ENCODE measurements at places on chromosomes 12 and 14.

GRCh38 chr12:47165934-47166333, 86.2 kb upstream of the AMIGO2 start:
- no peak for DNase-seq

- no peak for DNase-seq
Observed at GRCh38 chr12:6241495-6241894, 41.3 kb downstream of the CD9 start.

- no peak for DNase-seq
Observed at GRCh38 chr12:45338272-45338671, 122.4 kb downstream of the ANO6 start.

GRCh38 chr14:99758872-99759545, 34.2 kb upstream of the EML1 start:
- DNase-seq, result no peak

- no peak for DNase-seq
Observed at GRCh38 chr12:11774821-11775220, 125.3 kb downstream of the ETV6 start.

DNA sequence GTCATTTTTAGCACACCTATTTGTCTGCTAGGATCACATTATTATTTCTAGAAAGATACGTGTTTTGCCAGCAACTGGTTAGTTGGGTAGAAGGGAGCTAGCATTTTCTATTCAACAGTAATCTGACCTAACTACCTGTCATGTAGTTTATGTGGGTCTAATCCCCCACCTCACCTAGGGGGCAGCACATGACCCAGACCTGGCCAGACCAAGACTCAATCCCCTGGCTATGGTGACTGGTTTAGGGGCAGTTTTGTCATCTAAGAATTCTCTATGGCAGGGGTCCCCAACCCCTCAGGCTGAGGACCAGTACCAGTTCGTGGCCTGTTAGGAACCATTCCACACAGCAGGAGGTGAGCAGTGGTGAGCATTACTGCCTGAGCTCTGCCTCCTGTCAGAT, 29.5 kb upstream of the EVL start:
- DNase-seq, result no peak

DNA sequence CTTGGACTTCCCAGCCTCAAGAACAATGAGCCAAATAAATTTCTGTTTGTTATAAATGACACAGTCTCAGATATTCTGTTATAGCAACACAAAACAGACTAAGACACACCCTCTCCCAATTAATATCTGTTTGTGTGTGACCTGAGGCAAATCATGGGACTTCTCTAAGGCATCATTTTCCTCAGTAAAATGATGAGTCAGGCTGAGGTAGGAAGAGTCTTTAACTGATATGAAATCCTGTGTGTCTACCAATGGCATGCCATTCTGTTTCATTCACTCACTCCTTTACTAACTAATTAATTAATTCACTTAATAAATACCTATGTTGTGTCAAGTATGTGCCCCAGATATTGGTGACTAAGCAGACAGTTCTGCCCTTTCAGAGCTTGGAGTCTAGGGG, 258.4 kb upstream of the CRY1 start:
- DNase-seq, result no peak

DNA sequence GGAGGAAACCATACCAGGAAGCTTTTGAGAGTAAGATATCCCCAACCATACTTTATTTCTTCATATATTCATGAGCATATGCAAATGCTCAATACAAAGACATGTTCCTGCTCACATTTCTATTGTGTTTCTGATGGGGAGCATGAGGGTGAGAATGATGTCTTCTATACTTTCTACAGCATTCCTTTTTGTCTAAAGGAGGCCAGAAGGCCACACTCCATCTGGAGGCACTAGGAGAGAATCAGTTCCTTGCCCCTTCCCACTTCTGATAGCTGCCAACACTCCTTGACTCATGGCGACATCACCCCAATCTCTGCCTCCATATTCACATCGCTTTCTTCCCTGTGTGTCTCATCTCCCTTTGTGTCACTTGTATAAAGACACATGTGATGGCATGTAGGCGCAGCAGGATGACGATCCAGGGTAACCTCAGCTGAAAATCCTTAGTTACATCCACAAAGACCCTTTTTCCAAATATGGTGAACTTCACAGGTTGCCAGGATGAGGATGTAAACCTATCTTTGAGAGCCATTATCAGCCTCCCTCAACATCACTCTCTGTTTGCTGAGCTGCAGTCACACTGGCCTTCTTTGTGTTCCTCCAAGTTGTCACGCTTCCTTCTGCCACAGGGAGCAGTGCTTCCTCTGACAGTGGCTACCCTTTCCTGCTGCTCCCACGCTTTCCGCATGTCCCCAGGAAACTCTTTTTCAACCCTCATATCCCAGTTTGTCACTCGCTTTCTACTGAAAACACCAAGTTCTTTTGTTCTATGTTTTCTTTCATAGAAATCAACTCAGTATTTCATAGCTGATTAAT, 96.9 kb downstream of the STXBP6 start:
- no peak for DNase-seq

DNA sequence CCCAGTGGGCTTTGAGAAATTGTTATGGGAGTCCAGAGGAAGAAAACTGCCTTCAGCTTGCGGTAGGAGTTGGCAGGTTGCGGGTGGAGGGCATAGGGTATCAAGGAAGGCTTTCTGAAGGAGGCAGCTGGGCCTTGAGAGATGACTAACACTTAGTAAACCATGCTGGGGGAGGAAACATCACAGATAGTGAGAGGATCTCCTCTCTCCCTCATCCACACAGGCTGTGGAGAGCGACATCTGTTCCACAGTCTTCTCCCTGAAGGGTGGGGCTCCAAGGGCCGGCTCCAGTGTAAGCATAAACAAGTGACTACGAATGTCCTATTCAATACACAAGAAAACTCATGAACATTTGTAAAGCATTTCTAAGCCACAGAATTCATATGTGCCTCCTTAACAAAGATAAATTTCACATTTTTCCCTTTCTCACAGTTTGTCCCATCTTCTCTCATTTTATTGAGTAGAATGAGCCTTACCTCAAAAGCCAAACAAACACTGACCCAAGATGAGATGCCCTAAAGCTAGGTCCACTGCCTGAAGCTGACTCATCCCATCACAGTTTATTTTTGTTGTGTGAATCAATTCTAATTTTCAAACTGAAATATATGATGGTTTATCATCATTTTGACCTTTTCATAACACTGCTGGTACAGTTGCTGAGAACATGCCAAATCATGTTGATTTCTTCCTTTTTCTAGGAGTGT, 227.9 kb downstream of the SLC25A21 start:
- no peak for DNase-seq

DNA sequence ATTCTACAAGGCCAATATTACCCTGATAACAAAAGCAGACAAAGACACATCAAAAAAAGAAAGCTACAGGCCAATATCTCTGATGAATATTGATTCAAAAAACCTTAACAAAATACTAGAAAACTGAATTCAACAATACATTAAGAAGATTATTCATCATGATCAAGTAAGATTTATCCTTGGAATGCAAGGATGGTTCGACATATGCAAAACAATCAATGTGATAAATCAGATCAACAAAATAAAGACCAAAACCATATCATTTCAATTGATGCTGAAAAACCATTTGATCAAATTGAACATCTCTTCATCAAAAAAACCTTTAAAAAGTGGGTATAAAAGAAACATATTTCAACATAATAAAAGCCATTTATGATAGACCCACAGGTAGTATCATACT, 117.3 kb downstream of the CPNE8 start:
- no peak for DNase-seq

- DNase-seq, result no peak
Observed at GRCh38 chr12:11014234-11014633, 8.2 kb downstream of the TAS2R19 start.

- DNase-seq, result peak; percentile 73
Observed at GRCh38 chr14:25111061-25111601, 61.2 kb upstream of the STXBP6 start.

DNA sequence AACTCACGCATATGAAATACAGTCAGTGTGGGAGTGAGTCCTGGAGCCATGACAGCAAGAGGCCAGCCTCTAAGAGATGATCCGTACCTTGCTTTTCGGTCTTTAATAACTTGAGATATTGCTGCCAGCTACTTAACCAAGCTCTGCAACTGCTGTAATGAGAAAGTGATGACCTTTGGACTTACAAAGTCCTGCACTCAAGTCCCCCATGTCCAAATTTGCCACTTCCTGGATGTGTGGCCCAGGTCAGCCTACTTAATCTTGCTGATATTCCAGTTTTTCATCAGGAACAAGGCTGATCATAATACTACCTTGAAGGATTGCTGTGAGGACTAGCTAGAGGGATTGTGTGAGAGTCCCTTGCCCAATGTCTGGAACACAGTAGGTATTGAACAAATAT, 33.8 kb upstream of the DUSP6 start:
- DNase-seq, result no peak

GRCh38 chr12:29198901-29199300, 49.8 kb downstream of the FAR2 start:
- DNase-seq, result no peak

GRCh38 chr14:103072595-103073366, 11.2 kb upstream of the LBHD2 start:
- no peak for DNase-seq

GRCh38 chr14:46404865-46405811, 246.4 kb downstream of the RPL10L start:
- peak; percentile 42 for DNase-seq

DNA sequence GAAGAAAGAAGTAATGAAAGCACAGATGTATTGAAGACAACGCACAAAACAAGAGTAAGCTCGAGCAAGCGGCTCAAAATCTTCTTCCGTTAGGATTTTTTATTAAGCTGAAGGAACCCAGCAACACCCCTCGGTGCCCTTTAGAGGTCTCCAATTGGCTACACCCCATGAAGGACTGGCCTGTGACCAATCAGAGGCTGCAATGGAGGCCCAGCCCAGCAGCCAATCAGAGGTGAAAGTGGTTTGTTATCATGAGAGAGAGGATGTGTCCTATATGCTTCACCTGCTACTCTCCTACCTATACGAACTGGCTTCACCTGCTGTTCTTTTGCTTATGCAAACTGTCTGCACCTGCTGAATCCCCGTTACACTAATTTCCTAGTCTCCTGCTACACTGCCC, 358.8 kb downstream of the C12orf50 start:
- no peak for DNase-seq

- DNase-seq, result peak; percentile 76
Observed at GRCh38 chr12:107645630-107646333, 39.8 kb upstream of the PWP1 start.

DNA sequence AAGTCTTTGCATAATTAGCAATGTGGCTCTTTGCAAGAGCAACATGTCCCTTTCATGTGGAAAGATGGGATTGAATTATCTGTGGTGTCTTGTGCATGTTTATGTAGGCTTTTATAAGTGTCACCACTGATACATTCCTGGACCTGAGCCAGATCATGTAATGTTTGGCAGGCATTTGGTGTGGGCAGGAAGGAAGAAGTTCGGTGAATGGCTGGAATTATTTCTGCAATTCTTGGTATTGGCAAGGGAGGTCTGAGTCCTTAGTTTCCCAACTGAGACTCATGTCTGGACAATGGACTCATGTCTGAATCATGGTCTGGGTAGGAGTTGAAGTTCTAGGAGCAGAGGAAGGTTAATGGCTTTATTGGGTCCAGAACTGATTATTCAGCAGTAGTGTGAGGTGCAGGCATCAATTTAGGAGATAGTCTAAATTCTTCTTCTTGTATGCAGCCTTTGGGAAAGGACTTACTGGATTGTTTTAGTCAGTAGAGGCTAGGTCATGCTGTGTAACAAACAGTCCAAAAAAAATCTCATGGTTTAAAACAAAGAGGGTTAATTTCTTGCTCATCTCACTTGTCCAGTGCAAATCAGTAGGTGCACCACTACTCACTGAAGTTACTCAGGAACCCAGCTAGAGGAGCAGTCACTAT, 186.5 kb upstream of the LHX5 start:
- DNase-seq, result no peak

GRCh38 chr12:76241371-76241770, 106.8 kb downstream of the BBS10 start:
- DNase-seq, result no peak

- no peak for DNase-seq
Observed at GRCh38 chr12:2411616-2412304, 359.0 kb downstream of the CACNA1C start.

DNA sequence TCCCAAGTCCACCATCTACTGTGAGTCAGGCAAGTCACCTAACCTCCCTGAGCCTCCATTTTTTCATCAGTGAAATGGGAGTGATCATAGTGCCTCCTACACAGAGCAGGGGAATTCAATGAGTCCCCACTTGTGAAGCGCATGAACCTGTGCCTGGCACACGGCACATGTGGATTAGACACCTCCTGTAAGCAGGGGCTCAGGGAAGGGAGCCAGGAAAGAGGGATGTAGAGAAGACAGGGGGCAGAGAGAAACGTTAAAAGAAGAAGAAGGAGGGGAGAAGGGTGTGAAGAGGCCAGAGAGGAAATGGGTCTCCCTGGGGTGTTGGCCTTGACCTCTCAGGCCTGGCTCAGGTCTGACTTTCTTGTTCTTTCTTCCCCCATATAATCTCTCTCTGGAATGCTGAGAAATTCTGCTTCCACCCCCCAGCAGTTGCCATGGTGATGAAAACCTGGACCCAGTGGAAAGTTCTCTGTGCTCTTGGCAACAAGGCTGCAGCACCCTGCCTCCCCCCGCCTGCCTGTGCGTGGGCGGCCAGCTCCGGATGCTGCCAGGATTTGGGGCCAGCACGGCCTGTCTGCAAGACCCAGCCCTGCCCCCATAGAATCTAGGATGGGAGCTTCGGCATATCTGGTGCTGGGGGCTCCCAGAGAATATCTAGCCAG, 94.5 kb downstream of the CALM1 start:
- DNase-seq, result peak; percentile 79

GRCh38 chr12:64840119-64840518, 15.7 kb downstream of the TBC1D30 start:
- DNase-seq, result no peak

GRCh38 chr12:63905544-63905943, 61.0 kb downstream of the SRGAP1 start:
- DNase-seq, result no peak

DNA sequence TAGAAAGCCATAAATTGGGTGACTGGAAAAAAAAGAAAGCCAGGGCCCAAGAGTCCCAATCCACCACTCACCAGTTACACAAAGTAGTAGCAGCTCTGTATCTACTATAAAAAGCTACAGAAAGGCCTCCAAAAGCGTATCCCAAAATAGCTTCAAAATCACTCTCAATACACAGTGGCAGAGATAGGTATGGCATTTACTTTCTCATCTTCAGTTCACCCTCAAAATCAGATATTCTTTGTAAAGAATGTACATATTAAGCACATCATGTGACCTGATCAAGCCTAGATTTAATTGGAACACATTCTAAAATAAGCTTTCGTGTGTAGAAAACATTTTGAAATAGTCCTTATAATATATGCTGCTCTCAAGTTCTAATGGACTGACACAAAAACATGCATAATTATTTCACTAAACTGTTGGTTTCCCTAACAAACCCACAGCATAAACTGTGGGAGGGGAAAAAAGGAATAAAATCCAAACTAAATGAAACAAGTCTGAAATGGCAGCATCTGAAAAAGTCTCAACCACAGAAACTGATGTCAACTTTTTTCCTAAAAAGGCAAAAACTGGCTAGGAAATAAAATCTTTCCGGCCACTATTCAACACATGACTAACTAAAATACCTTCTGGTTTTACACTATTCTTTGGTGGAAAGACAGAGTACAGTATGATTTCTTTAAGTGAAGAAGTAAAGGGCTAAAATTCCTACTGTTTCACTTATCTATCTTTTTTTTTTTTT, 25.9 kb downstream of the UBE2N start:
- DNase-seq, result no peak

- DNase-seq, result no peak
Observed at GRCh38 chr14:68084256-68084655, 264.7 kb downstream of the RAD51B start.
